Non-pigmented ciliary epithelial cell (primary cell): ENCODE measurements at places on chromosomes 6 and 20.

GRCh38 chr6:166411721-166412151 is 29.0 kb upstream of the MPC1 start:
- no peak for DNase-seq

GRCh38 chr20:259981-260380 is 2.5 kb downstream of the DEFB132 start:
- DNase-seq, result no peak

GRCh38 chr20:855466-856360 is 22.2 kb downstream of the FAM110A start:
- DNase-seq, result no peak

DNA sequence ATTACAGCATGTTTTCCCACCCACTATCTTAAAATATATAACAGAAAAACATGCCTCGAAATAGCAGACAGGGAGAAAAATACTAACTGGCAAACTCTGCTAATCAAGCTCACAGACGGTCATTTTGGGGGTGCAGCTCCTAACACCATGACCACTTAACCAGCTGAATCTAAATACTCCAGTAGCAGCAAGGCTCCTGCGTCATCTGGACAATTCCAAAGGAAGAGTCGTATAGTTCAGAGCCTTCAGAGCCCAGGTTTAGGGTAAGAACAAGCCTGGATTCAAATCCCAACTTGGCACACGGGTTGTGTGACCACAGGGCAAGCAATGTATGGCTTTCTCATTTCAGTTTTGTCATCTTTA is 81.3 kb upstream of the COL21A1 start:
- DNase-seq, result no peak

- no peak for DNase-seq
Measured at GRCh38 chr6:35691027-35691824, 2.5 kb upstream of the FKBP5 start.

DNA sequence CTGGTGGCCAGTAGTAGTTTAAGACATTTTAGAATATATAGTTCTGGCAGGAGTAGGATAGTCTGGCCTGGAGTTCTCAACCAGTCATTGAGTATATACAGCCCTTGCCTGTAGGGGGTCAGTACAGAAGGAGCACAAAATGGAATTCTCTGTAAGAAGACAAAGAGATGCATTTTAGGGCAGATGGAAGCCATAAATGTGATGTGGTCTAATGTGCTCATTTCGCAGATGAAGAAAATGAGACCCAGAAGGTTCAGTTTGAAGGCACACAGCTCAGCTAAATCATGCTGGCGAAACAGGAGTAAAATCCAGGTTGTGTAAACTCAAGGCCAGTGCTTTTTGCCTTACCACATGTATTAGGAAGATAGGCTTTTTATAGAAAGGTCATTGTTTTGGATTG is 29.6 kb downstream of the QKI start:
- DNase-seq, result no peak

GRCh38 chr6:43942011-43942442 is 172.0 kb downstream of the VEGFA start:
- no peak for DNase-seq

DNA sequence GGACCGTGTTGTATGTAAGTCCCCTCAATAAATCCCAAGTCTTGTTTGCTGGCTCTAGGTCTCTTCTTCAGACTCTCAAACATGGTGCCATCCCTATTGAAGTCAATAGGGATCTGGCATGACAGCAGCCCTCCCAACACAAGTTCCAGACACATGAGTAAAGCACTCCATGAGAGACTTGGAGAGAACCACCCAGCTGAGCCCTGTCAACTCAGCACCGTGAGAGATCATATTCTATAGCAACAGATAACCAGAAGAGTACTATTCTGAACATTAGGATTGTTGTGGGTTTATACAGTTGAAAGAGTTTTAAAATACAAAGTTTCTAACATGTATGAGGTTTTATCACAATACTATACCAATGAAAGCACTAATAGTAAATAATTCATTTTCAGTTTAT is 23.5 kb downstream of the TMEM14A start:
- no peak for DNase-seq

DNA sequence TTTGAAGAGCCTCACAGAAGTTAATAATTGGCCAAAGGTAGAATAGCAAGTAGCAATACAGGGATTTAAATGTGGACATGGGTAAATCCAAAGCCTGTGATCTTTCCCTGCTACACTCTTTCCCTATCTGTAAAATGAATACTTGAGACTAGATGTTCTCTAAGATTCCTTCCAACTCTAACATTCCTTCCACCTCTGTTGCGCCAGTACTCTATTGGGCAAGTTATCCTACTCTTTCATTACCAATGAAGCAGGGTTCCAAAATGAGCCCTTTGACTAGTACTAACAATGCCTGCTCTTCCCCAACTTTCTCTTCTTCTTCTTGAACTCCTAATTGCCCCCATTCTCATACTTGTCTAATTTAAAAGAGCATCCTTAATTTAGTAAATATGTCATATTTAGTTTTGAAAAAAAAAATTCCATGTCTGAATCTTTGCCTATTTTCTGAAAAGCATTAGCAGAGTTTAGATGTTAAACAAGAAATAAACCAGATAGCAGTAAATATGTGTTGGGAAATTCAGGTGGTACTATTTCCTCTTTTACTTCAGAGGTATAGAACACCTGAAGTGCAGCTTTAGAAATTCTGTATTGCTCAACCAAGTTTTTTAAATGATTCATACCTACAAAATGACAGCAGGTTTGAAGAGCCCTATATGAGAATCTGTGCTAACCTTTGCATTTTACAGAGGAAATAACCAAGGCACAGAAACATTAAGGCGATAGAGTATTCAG is 35.1 kb upstream of the RSPO3 start:
- no peak for DNase-seq

- no peak for DNase-seq
Measured at GRCh38 chr6:96907498-96907897, 9.8 kb upstream of the NDUFAF4 start.

GRCh38 chr20:50169329-50169823 is 15.9 kb upstream of the PEDS1 start:
- no peak for DNase-seq

DNA sequence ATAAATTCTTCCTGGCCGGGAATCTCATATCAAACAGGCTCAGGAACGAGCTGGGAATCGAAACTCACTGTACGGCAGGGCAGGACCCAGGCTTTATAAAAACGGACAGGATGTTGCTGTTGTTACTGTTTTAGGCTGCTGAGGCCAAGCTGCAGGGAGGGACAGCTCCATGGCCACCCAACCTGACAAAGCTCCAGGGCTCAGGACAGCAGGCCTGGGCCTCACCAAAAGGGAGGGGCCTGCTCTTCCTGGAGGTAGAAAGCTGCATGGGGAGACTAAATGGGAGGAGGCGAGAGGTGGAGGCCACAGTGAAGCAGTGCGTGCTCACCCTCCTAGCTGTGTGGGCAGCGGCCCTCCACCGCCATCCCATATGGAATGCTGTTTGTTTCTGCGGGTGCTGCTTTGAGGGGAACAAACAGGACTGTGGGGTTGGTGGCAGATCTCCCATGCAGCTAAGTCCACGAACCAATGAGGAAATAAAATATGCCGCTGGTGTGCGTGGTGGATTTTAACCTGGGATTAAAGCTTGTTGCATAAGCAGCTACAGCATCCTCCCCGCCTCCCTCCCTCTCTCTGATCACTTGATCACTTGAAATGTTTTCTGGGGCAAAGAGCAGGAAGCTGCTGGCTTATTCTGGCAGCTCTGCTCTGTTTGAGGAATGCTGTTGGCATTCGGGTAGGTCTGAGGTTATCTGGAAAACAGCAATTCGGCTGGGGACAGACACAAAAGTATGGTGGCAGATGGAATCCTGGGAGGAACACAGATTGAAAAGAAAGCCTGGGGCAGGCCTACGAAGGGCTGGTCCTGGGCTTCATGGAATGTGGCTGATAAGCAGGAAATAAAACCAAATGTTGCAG is 2.4 kb upstream of the ZMYND8 start:
- DNase-seq, result peak; percentile 86

DNA sequence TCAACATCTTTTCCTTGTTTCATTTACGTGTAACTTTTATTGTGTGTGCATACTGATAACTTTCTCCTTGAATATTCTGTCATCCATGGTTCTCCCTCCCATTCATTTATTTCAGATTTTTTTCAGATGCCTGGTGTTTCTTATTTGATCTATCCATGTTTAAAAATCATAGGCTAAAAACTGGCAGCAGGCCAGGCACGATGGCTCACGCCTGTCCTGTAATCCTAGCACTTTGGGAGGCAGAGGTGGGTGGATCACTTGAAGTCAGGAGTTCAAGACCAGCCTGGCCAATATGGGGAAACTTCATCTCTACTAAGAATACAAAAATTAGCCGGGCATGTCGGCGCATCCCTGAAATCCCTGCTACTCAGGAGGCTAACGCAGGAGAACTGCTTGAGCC is 31.1 kb downstream of the ABT1 start:
- no peak for DNase-seq

- DNase-seq, result no peak
Measured at GRCh38 chr6:148628251-148628650, 118.6 kb upstream of the UST start.

GRCh38 chr6:105428342-105428957 is 25.6 kb upstream of the PREP start:
- peak; percentile 45 for DNase-seq

GRCh38 chr6:74840953-74841352 is 364.9 kb downstream of the COL12A1 start:
- no peak for DNase-seq

DNA sequence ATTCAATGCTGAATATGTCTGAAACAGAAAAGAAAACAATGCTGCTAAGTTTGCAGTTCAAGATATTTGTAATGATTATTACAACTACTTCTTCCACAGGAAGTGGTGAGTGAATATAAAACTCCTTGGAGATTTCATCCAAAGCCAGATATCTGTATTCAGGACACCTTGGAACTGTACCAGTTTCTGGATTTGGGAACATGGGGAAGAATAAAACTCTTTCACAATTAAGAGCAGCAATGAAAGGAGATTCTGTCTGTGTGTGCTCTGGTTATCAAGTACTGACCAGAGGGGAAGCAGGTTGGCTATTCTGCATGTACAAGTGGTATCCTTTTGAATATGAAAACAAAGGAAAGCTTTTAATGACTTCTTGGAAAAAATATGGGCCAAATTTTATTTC is 21.1 kb downstream of the ELOVL2 start:
- no peak for DNase-seq

- DNase-seq, result no peak
Measured at GRCh38 chr20:47973519-47974233, 188.4 kb upstream of the SULF2 start.

GRCh38 chr6:31794866-31795615 is 511 bp downstream of the VARS1 start:
- no peak for DNase-seq

GRCh38 chr20:38748097-38748860 is at the start of gene ACTR5:
Gene ACTR5, plus strand, starts transcription at chr20:38748460. Its CDS starts 19 bp downstream, at chr20:38748479.
- peak; percentile 30 for DNase-seq

DNA sequence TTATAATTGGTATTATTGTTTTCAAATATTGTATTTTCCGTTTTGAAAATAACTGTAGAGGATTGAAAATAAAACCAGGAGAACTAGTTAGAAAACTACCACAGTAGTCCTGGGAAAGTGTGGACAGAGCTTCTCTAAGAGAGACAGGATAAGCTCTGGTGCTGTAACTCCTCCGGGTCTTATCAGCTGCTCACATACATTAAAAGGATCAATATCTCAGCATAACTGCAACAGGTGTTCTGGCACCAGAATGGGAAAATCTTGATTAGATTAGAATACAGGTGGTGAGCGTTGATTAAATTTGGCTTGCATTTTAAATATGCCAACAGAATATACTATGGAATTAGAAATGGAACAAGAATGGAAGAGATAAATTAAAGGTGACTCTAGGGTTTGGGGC is 1138.9 kb upstream of the ADGRB3 start:
- DNase-seq, result no peak
